ENCODE measurements at places on chromosomes 5 and 9.

DNA sequence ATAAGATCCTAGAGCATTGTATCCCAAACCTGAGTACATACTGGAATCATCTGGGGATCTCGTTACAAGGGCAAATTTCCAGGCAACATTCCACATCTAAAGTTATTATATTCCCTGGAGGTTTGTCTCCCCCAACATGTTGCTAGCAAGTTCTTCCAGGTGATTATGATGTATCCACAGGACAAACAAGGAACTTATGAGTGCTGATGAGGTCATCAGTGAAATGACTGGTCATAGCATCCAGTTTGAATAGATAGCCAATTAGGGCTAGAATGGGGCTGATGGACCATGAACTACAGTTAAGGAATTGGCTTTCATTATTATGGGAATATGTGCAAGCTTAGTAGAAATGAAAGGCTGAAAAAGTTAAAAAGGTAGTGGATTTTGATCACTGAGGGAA is 115.2 kb downstream of the CWC27 start:
- no peak for DNase-seq

DNA sequence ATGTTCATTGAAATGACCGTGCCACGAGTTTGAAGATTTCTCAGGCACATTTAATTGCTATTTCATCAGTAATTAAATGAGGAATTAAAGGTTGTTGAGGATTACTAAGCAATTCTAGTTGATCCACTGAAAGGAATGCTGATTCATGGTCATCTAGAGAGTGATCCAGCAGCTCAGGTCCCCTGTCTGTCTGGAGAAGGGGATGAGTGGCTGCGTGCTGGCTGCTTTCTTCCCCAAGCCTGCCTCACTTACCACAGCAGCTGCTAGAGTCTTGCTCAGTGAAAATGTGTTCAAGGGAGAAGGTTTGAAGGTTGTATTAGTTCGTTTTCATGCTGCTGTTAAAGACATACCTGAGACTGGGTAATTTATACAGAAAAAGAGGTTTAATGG is 7.8 kb upstream of the TGFBI start:
- no peak for DNase-seq

GRCh38 chr5:123115020-123115419 is 26.0 kb downstream of the PRDM6 start:
- DNase-seq = no peak

GRCh38 chr9:112970939-112971338 is 41.1 kb downstream of the ZNF883 start:
- no peak for DNase-seq

DNA sequence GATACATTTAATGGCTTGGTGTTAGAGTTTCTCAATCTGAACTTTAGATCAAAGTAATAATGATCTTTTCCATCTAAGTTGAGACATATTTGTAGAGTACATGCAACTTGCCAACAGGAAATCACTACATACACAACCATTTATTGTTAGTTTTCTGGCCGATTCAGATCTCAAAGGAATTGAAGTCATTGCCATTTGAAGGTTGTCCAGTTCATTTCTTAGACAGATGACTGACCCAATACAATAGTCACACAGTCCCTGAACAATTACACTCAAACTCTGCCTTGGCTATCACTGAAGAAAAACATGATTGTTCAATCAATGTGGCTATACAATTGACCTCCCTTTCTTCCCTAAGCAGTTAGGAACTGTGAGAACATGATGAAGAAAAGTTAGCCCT is 753.2 kb upstream of the RIOK2 start:
- no peak for DNase-seq

GRCh38 chr5:109900461-109900860 is 210.7 kb downstream of the MAN2A1 start:
- DNase-seq = no peak

- no peak for DNase-seq
These were observed 460.2 kb downstream of the GADD45G start for GRCh38 chr9:90064971-90065370.

- DNase-seq = no peak
These were observed 60.0 kb downstream of the MAP1B start for GRCh38 chr5:72167257-72167656.

DNA sequence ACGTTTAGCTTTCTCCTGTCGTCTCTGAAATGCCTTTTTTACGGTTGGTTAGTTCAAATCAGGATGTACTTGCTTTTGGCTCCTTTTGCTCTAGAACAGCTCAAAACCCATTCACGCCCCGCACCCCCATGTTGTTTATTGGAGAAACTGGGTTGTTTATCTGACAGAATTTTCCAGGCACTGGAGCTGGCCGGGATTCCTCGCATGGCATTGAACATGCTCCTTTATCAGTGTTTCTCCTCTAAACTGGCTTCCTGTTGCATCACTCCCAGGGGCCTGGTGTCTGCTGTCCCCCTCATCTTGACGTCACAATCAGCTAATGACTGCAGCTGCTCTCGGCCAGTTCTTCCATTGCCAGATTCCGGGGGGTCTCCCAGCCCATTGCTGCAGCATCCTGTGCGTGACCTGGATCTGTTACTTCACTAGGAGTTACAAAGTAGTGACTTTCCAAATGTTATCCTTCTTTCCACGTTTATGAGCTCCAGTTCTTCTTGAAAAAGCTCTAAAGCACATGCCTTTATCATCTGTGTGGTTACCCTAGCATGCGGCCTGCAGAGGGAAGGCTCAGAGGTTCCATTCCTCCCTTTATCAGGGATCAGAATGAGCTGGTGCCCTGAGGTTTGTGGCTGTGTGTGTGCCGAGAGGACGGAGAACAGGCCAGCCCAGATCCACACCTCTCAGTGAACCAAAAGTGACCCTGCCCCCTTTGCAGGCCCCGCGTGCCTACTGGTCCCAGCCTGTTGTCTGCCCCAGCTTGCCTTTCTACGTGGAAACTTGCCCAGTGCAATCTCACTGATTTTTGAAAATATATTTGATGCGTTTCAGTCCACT is 27.5 kb downstream of the FAM163B start:
- no peak for DNase-seq

GRCh38 chr5:168609806-168610482 is 30.8 kb upstream of the PANK3 start:
- no peak for DNase-seq

GRCh38 chr5:116563736-116564308 is 10.8 kb downstream of the SEMA6A start:
- no peak for DNase-seq

DNA sequence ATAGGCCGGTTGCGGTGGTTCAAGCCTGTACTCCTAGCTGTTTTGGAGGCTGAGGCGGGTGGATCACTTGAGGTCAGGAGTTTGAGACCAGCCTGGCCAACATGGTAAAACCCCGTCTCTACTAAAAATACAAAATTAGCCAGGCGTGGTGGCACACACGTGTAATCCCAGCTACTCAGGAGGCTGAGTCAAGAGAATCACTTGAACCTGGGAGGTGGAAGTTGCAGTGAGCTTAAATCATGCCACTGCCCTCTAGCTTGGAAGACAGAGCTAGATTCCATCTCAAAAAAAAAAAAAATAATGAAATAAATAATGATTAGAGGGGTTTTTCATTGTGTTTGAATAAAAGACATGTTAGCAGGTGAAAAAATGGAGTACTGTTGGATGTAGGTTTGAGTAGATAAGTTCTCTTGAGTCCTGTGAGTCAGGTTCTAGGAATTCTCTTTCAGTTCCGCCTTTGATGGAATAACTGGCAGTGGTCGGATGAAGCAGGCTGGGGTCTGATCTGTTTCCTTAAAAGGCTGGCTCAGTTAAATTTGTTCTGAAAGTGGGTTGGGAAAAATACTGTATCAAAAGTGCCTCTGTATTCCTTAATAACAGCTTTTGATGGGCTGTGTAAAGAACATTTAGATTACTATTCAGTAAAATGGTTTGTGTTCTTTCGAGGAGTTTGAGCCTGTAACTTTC is 73.2 kb downstream of the AOPEP start:
- DNase-seq = no peak

GRCh38 chr5:1737790-1738405 is 61.7 kb downstream of the MRPL36 start:
- no peak for DNase-seq

GRCh38 chr9:130431536-130432303 is 13.0 kb upstream of the ASS1 start:
- DNase-seq = no peak

- DNase-seq = no peak
These were observed 118.7 kb downstream of the TTLL11 start for GRCh38 chr9:121974421-121974820.

DNA sequence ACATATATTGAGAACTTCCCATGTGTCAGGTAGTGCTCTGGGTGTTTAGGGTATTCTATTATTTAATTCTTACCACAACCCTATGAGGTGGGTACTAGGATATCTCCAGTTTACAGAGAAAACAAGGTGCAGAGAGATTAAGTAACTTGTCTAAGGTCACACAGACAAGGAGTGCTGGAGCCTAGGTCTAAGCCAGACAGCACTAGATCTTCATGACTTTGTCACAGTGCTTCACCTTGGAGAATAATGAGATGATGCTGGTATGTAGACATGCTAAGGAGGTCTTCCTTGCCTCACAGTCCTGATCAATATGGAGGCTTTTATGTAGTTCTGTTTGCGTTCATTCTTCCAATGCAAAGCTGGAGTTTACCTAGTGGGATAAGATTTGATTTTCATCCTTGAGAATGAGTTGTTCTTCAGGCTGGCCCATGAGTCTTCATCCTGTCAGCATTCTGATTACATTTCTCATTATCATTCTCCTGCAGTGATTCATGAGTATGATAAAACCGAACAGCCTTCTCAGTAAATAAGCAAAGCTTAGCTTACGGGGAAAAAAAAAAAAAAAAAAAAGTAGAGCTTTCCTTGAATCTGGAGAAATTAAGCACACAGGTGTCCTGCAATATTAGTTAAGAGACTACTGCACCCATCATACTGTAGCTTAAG is 176.3 kb downstream of the C9orf152 start:
- no peak for DNase-seq

GRCh38 chr5:40984884-40985283 is 75.6 kb downstream of the C7 start:
- no peak for DNase-seq

GRCh38 chr5:106454651-106455415 is 1215.9 kb downstream of the EFNA5 start:
- no peak for DNase-seq

- peak; percentile 69 for DNase-seq
These were observed 180.7 kb downstream of the KDM4C start for GRCh38 chr9:6938447-6938846.

DNA sequence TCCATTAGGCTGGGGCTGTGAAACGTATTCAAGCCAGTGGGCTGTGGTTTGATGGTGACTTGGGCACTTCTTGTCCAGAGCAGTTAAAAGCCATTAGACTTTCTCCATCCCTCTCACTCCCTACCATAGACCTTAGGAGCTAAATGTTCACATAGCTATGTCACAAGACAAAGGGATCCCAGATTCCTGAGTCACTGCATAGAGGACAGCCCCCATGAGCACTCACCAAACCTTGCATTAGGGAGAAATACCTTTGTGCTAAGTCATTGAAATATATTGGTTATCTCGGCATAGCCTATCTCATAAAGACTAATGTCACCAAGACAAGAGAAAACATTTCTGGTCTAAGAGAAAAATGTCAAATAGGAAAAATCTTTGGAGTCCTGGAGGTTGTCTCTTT is 104.3 kb downstream of the TRPM6 start:
- no peak for DNase-seq

- no peak for DNase-seq
These were observed 44.2 kb downstream of the GDA start for GRCh38 chr9:72193478-72193881.

- no peak for DNase-seq
These were observed 16.3 kb downstream of the LPCAT1 start for GRCh38 chr5:1507457-1507856.

DNA sequence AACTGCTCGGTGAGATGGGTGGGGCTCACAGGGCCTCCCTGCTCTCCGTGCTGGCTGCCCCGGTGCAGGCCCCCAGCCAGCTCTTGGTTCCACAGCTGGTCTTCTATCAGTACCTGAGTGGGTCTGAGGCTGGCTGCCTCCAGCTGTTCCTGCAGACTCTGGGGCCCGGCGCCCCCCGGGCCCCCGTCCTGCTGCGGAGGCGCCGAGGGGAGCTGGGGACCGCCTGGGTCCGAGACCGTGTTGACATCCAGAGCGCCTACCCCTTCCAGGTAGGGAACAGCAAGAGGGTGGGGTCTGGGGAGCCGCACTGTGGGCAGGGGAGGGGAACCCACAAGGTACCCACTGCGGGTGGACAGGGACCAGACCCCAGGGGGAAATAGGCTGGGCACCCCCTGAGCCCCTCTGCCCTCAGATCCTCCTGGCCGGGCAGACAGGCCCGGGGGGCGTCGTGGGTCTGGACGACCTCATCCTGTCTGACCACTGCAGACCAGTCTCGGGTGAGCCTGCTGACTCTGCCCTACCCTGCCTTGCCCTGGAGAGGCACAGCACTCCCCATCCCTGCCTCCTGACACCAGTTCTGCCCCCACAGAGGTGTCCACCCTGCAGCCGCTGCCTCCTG is 2.8 kb downstream of the MAMDC4 start:
- DNase-seq = no peak

GRCh38 chr5:180097163-180097894 is 25.8 kb upstream of the RNF130 start:
- DNase-seq = no peak

Data from NCI-H446 treated with DMSO at 0.1 percent for 48 hours (cell line).